ENCODE measurements at places on chromosomes 3 and 15.

GRCh38 chr3:168850109-168850508 lies 754.4 kb upstream of the GOLIM4 start:
- DNase-seq = no peak

GRCh38 chr15:100221471-100222348 lies 120.1 kb downstream of the ADAMTS17 start:
- DNase-seq = no peak

- no peak for DNase-seq
Measured at GRCh38 chr3:78858174-78858573, 909.6 kb downstream of the ROBO1 start.

DNA sequence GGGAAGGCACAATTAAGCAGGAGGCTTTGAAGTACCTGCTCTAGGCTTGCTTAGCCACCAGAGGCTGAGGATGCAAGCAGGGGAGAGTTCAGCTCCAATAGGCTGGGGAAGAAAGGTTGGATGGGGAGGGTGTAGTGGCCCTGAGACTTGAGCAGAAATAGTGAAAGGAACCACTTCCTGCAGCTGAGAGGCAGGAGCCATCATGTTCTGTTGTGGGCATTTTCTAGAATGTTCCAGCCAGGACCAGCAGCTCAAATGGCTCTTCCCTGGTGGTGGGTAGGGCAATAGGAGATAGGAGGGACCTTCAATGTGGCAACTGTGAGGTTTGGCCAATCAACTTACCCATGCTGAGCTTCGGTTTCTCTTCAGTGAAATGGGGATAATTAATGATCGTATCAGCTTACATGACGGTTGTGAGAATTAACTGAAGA lies 79.1 kb upstream of the CGNL1 start:
- no peak for DNase-seq

GRCh38 chr15:80615783-80616391 lies 79.2 kb upstream of the ABHD17C start:
- DNase-seq = no peak

DNA sequence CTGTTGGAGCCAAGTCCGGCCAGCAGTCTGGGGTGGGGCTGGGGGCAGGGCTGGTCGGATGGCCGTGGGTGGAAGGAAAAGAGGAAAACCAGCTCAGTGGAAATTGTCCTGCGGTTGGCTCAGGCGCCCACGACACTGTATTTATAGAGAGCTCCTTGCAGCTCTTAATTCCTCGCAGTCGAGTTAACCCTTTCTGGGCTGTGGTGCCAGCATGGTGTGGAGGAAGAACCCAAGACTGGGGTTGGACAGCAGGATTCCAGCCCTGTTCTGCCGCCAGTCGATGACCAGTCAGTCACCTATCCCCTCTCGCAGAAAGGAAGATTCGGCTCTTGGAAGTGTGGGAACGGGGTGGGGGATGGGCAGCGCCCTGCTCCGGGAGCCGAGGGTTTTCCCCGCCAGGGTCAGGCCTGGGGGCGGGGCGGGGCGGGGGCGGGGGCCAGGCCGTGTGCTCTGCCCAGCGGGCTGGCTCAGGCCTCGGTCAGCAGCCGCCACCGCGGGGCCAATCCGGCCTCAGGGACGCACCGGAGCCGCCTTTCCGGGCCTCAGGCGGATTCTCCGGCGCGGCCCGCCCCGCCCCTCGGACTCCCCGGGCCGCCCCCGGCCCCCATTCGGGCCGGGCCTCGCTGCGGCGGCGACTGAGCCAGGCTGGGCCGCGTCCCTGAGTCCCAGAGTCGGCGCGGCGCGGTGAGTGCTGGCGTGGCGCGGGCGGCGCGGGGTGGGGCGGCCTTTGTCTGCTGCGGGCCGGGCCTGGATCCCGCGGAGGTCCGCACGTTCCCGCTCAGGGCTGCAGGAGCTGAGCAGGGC lies at the start of gene CD276:
Gene CD276, plus strand, starts transcription at position 607 of the 804 bp plus-strand sequence. CDS start 15,257 bp downstream, outside the sequence.
- peak; percentile 96 for DNase-seq

GRCh38 chr3:48426944-48427629 lies 2.8 kb downstream of the PLXNB1 start:
- DNase-seq = no peak
